ENCODE measurements at places on chromosomes 6 and 20.
A peak's percentile ranks its signal among the peaks of the same experiment; 100 is the strongest.

- no peak for DNase-seq
Measured at GRCh38 chr6:24549674-24550353, 55.0 kb downstream of the ALDH5A1 start.

- DNase-seq: no peak
Measured at GRCh38 chr6:55818482-55818881, 56.9 kb downstream of the BMP5 start.

- DNase-seq: no peak
Measured at GRCh38 chr6:78400076-78400475, 467.3 kb upstream of the IRAK1BP1 start.

GRCh38 chr6:63649269-63649668, 13.7 kb downstream of the PHF3 start:
- no peak for DNase-seq

- DNase-seq: no peak
Measured at GRCh38 chr6:24099181-24099580, 26.8 kb upstream of the NRSN1 start.

DNA sequence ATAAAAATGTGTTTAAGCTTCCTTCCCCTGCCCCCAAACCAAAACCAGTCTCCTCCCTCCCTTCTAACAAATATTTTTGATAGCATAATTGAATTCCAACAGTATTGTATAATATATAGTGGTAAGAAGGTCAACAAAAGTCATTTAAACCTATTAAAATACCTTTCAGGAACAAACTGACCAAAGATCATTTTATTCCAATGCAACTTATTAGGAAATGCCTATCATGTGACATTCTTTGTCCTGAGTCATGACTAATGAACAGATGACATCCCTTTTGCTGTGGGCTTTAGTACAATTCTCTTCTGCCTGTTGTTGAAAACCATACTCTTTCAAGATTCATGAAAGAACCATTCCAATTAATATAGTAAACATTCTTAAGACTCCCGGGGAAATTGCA, 51.5 kb upstream of the TRAF3IP2 start:
- peak; percentile 83 for DNase-seq

- no peak for DNase-seq
Measured at GRCh38 chr6:148151896-148152643, 190.6 kb upstream of the SASH1 start.

- no peak for DNase-seq
Measured at GRCh38 chr6:82571455-82571854, 207.8 kb downstream of the TPBG start.

- peak; percentile 53 for DNase-seq
Measured at GRCh38 chr6:158377860-158378259, 65.6 kb downstream of the TULP4 start.

DNA sequence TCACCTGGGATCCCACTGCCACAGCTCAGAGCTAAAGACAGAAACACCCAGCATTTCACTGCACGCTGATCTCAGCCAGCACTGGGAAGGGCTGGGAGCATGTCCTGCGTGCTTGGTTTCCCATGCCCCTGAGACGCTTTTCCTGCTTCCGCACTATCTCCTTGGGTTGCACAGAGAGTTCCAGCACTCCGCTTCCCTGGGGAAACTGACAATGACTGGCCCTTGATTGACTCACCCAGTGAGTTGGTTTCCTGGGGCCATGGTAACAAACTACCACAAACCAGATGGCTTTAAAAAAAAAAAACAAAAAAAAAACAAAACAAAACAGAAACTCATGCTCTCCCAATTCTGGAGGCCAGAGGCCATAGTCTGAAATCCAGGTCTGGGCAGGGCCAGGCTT, 14.8 kb upstream of the MAS1L start:
- DNase-seq: peak; percentile 88

GRCh38 chr20:59774921-59775686, 158.3 kb downstream of the SYCP2 start:
- DNase-seq: no peak

GRCh38 chr20:46151936-46152335, 33.8 kb downstream of the CD40 start:
- DNase-seq: no peak

DNA sequence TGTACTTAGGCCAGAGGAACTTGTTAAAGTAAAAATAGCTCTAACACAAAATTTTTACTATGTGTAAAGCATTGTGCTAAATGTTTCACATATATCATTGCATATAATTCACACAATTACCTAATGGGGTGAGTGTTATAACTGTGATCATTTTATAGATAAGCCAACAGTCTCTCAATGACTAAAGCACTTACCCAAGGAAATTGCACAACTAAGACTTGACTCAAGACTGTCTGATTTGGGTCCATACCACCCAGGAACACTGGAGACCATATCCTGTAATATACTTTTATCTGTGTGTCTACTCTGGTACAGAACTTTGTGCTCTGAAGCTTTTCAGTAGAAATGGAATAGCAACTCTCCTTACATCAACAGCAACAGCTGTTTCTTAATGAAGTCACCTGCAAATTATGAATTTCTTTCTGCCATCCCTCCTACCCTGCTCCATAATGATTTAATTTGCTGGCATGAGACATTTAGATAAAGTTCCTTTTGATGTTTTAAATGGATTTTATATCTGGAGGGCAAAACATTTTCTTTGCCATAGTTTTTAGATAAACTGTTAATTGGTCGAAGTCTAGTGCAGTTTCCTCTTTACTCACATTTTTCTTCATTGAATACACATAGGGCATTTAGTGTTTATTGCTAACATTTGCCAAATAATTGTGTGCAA, 47.5 kb downstream of the TSPYL4 start:
- DNase-seq: peak; percentile 46
